ENCODE measurements at places on chromosomes 5 and 9.

GRCh38 chr5:15834596-15835245 is 334.7 kb downstream of the FBXL7 start:
- DNase-seq = no peak

DNA sequence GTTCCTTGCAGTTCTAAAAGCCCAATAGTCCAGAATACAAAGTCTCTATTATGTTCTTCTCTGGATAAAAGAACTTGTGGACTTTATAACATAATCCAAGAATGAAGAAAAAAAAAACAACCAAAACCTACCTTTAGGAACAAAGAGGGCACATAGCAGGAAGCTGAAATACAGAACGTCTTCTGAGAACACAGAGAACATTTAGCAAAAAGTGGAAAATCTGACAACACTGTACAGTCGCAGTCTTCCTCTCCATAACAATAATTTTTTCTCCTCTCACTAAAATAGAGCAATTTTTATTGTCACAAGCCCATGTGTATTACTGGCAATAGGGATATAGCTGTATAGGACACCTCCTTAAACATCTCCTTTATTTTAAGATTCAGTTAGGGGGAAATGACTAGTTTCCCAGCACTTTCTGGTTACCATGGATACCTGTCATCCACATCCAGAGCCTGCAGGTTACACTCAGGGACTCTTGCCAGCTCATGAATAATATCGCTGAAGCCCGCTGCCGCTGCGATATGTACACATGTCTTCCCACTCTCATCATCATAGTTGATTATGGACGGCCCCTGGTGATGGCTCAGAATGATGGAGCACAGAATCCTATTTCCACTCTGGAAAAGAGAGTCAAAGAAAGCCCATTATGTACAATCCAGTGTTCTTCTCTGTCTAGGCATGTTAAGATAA is 106.5 kb downstream of the ANKRD55 start:
- no peak for DNase-seq

DNA sequence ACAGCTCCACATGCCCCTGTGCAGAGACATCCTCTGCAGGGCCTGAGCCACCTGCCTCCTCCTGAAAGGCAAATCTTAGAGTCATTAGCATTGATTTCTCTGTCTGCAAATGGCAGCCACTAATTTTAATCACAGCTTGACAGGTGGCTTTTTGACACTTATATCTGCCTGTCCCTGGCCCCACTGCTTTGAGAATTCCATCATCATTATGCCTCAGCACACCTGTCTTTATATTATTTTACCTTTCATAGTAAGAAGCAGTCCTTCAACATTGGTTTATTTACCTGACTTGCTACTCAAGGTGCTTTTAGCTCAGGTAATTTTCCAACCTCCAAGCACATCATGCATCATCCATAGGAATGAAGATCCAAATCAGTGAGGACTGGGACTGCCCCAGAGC is 451.3 kb downstream of the MTRR start:
- no peak for DNase-seq

DNA sequence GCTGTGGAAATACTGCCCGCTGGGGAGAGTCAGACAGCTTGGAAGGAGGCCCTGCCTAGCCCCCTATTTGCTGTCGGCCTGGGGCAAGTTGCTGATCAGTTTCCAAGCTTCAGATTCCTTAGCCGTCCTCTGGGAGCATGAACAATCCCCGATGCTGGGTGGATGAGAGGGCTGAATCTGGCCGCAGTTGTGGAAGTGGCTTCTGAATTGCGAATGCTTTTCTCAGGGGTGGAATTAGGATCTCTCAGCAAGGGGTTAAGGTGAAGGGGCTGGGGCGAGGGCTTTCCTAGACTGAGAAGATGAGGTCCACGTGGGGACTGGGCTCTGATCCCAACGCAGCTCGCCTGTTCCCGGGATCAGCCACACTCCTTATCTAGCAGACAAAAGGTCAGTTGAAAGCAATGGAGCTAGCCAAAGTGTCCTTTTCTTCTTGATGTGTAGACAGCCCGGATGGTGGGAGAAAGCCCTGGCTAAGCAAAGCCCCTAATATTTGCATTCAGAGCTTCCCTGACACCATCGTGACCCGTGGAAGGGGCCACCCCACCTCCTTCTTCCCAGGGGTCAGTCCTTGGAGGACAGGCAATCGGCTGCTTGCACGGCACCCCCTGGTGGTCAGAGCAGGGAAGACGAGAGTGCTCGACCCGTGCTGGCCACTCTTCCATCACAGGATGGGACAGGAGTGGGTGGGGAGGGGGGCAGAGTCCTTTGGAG is 54.9 kb downstream of the COL15A1 start:
- no peak for DNase-seq

DNA sequence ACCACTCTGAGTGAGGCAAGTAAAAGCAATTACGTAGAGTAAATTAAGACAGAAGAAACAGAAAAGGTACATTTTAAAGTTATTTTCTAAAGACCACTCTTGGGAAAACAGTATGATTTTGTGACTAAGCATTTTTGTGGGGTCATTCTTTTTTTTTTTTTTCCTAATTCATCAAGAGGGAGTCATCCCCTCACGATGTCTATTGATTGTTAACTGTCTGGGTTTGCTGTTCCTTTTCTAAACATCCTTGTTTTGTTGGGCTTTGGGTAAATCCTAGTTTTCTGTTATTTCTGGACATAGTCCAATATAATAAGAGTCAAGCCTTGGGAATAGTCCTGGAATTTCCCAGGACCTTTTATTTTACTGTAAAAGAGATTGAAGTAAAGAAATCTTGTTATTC is 63.8 kb downstream of the ANKRD55 start:
- no peak for DNase-seq

- DNase-seq = no peak
Measured at GRCh38 chr5:54514291-54514690, 3.3 kb upstream of the SNX18 start.

- no peak for DNase-seq
Measured at GRCh38 chr5:78527054-78527859, 121.3 kb downstream of the LHFPL2 start.

GRCh38 chr9:99118782-99119466 is 14.0 kb downstream of the TGFBR1 start:
- DNase-seq = peak; percentile 10

GRCh38 chr9:85430659-85431338 is 311.0 kb downstream of the AGTPBP1 start:
- DNase-seq = no peak

- no peak for DNase-seq
Measured at GRCh38 chr5:172931001-172931536, 28.2 kb upstream of the RPL26L1 start.

- DNase-seq = no peak
Measured at GRCh38 chr9:130345897-130346385, 80.4 kb downstream of the HMCN2 start.

DNA sequence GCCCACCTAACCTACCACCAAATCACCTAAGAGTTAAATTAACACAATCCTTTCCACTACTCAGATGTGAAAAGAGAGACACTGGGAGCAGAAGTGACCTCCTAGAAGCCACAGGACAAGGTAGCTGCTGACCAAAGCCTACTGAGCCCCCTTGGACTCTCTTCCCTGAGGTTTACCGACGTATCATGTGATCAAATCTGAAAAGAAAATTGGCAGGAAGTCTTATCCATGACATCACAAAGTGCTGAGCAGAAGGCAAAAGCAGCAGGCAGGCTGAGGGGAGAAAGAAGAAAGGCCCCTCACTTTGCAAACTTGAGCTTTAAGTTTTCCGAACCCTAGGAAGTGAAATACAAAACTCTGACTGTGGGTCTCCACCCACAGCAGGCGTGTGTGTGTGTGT is 11.1 kb downstream of the PRELID2 start:
- DNase-seq = no peak

- DNase-seq = no peak
Measured at GRCh38 chr9:93965830-93966577, 10.8 kb upstream of the BARX1 start.

DNA sequence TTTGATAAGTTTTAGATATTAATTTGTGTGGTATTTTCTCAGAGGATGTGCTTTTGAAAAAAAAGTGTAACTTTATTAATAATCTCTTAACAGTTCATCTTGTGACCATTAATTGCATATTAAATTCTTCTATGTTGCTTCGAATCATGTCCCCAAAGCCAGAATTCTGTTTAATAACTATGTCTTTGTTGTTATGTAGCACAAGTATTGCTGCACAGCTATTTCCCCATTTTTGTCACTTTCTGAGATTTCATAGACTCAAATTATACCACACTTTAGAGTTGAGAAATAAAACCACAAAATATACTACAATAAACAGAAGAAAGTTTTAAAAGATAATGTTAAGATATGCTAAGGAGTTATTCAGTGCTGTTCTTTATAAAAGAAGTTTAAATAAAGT is 2.8 kb downstream of the MEF2C start:
- DNase-seq = no peak

GRCh38 chr5:110718311-110718710 is 8.2 kb downstream of the TMEM232 start:
- no peak for DNase-seq

GRCh38 chr9:37121881-37122280 is 1.5 kb downstream of the ZCCHC7 start:
- DNase-seq = no peak

DNA sequence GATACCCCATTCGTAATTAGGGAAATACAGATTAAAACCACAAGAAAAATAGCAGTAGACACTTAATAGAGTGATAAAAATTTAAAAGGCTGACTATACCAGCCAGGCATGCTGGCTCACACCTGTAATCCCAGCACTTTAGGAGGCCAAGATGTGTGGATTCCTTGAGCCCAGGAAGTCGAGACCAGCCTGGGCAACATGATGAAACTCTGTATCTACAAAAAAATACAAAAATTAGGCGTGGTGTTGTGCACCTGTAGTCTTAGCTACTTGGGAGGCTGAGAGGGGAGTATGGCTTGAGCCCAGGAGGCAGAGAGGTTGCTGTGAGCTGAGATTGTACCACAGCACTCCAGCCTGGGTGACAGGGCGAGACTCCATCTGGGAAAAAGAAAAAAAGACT is 72.0 kb downstream of the FCHO2 start:
- no peak for DNase-seq

GRCh38 chr5:147482706-147483180 is 27.1 kb downstream of the DPYSL3 start:
- no peak for DNase-seq

GRCh38 chr5:179919487-179920060 is 11.9 kb upstream of the TBC1D9B start:
- DNase-seq = no peak

- DNase-seq = no peak
Measured at GRCh38 chr9:2018162-2018643, 3.1 kb downstream of the SMARCA2 start.

DNA sequence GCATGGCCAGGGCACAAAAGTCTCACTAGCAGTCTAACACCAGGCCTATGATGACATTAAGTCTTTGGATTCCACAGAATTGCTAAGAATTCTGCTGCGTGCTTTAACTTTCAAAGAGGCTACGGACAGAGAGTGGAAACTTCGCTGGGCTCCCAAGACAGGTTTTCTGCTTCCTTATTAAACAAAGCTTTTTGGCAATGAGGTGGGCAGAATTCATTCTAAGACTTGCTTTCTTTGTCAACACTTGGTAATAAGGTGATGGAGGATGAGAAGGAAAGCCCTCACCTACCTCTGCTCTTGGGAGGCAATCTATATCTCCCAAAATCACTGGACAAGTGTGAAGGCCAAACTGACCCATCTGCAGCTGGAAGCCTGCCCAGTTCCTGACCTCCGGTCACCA is 231.9 kb downstream of the ATPSCKMT start:
- no peak for DNase-seq

DNA sequence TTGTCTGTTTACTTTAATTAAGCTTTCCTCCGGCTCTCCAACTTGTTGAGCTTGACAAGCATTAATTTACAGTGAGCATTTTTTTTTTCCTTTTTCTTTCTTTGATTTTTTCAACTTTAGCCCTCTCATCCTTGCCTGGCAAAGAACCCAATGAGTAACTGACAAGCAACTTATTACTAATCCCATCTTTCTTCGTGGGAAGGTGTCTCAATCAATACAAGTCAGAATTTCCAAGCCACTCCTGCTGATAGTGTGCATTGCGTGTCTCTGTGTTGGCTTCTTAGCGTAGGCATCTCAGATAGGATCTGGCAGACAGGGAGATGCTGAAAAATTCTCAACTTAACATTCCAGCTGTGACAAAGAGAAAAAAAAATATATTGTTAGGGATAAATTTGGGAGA is 527.7 kb upstream of the WWC1 start:
- no peak for DNase-seq

Measured in activated CD8-positive, alpha-beta memory T cell treated with anti-CD3 and anti-CD28 coated beads for 4 hours (primary cell).